ENCODE measurements at places on chromosomes 4 and X.
A peak's percentile ranks its signal among the peaks of the same experiment; 100 is the strongest.

GRCh38 chrX:78321809-78322208 is 5.6 kb downstream of the CYSLTR1 start:
- DNase-seq, result no peak

GRCh38 chr4:183391204-183391603 is 53.2 kb upstream of the CDKN2AIP start:
- DNase-seq, result no peak

DNA sequence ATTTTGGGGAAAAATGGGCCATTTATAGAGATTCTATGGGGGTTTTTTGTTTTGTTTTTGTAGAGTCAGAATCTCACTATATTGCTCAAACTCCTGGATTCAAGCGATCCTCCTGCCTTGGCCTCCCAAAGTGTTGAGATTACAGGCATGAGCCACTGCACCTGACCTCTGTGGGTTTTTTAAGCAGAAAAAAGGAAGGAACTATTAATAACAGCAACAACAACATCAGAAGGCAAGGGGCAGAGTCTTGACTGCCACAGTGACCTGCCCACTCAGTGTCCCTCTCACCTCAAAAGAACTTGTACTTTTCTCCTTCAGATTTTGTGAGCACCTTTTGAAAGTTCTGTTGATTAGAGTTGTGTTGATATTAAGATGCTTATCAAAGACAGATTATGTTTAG is 48.1 kb downstream of the FNIP2 start:
- no peak for DNase-seq

DNA sequence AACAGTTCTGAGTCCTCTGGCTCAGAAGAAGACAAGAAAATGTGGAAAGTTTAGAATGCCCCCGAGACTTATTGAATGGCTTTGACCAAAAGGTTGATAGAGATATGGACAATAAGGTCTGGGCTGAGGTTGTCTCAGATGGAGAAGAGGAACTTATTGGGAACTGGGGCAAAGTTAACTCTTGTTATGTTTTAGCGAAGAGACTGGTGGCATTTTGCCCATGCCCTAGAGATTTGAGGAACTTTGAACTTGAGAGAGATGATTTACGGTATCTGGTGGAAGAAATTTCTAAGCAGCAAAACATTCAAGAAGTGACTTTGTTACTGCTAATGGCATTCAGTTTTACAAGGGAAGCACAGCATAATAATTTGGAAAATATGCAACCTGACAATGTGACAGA is 1549.3 kb upstream of the ADGRL3 start:
- DNase-seq, result no peak

- DNase-seq, result no peak
Measured at GRCh38 chr4:46254788-46255187, 130.9 kb upstream of the GABRG1 start.

DNA sequence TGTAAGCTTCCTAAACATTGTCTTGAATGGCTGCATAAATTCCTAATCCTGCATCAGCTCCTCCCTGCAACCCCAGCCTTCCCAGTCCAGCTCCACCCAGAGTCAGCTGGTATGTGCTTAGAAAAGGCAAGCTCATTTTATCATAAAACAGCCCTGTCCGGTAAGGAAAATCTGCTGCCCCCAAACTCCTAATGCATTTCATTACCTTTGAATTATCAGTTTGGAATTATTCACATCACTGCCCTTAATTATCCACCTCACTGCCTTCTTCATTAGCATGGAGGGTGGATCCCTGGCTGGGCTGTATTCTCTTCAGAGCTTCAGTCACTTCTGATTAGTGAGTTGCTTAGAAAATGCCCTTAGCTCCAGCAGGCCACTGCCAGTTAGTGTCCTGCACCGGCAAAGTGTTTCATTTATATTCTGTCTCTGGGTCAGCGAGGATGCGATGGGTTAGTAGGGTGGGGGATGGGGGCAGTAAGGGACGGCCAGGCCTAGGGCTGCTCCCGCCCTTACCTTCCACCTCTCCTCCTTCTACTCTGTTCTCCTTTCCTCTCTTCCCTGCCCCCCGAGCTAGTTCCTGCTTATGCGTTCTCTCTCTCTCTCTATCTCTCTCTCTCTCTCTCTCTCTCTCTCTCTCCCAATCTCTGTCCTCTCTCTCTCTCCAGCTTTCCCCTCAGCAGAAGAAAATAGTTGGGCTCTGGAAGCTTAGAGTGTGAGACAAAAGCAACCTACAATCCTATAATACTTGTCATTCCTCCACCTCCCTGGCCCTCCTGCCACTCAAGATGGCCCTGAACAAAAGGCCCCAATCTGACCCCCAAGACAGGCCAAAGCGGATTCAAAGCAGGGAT is 174.8 kb upstream of the KLF3 start:
- DNase-seq, result no peak

GRCh38 chrX:21438792-21439191 is 64.6 kb downstream of the CNKSR2 start:
- no peak for DNase-seq

DNA sequence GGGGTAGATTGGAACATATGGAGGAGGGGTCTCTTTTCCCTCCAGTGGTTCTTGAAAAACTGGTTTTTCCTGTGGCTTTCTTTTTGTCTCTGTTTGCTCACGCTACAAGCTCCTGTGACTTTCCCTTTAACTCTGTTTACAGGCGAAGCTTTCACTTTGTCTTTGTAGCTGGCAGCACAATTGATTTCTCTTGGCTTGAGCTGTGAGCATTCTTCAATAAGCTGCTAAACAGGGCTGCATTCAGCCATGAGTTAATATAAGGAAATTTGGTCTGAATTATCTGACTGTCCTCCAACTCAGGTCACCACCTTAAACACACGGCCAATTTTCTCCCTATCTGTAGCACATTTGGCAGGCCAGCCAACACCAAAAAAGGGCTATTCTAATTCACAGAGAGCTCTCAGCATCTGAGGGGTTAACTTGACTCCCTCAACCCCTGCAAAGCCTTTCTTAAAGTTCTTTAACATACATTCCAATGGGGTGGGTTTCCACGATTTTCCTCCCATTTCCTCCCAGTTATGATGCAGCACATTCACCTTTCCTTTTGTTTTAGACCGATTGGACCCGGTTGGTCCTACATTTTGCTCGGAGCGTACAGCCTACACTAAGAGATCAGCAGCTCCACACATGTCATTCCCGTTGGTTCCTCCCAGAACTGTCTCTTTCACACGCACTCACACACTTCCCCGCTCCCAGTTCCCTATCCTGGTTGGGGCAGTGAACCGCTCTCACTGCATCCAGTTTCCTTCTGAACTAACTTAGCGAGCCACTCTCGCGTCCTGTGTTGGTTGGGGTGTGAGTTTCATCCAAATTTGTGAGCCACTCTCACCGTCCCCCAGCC is 45.4 kb downstream of the UGT2A3 start:
- peak; percentile 39 for DNase-seq

GRCh38 chr4:124167602-124168001 is 544.9 kb downstream of the ANKRD50 start:
- DNase-seq, result no peak

DNA sequence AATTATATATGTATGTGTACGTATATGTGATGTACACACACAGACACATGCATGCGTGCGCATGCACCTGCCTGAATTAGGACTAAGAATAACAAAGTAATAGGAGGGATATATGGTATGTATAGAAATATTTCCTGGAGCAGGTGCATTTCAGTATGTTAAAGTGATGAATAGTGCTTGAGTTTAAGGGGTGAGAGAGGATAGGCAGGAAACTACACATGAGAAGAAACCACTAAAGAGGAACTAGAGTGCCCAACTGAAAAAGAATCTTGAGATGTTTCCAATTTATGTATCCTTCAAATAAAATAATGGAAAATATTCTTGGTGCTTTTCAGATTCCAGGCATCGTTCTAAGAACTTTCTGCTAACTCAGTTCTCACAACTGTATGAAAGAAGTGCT is 52.6 kb upstream of the UNC5C start:
- no peak for DNase-seq

DNA sequence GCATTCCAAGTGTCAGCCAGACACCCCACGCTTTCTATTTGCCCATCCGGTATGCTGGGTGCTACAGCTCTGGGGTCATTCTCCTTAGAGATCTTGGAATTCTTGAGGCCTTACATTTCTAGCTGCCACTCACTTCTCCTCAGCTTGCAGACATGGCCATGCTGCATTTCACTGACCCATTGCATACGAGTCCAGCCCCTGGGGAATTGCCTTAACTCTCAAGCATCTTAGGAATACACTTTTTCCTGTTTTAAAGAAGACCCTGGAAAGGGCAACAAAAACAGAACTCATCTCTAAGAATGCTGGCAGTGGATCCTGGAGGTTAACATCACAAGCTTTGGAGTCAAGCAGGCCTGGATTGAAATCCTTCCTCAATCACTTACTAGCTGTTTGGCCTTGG is 122.0 kb upstream of the LNX1 start:
- DNase-seq, result no peak

GRCh38 chr4:1793496-1793840 is 375 bp downstream of the FGFR3 start:
- DNase-seq, result no peak

DNA sequence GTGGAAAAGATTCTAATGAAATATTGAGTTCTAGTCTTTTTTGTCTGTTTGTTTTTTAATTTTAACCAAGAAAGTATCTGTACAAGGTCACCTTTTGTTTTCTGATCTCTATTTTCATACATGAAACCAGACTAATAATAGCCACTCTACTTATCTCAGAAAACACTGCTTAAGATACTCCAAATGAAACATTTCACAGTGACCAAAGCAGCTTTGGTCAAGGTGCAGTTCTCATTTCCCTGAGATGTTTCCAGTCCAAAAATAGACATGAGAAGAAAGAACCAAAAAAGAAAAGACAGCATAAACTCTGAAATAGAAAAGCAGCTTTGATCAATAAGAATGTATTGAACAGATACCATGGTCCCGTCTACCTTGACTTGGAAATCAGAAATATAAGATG is 782.8 kb downstream of the RAB28 start:
- no peak for DNase-seq

DNA sequence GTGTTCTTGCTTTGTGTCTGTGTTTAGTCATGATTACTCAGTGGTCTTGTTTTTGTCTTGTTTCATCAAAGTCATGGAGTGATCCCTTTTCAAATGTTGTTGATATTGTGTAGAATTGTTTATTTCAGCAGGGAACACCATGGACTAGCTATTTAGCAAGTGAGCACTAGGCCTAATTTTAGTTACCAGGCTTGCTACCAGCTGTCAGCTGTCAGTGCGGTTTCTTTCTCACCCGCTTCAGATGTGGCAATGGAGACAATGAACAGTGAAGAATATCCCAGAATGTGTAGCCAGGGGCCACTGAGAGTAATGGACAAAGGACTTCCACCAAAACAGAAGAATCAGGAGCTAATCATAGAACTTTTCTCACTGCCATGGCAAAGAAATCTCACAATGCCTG is 432.8 kb upstream of the FMR1 start:
- DNase-seq, result no peak

- no peak for DNase-seq
Measured at GRCh38 chr4:76950956-76951671, 1.6 kb downstream of the SEPTIN11 start.

DNA sequence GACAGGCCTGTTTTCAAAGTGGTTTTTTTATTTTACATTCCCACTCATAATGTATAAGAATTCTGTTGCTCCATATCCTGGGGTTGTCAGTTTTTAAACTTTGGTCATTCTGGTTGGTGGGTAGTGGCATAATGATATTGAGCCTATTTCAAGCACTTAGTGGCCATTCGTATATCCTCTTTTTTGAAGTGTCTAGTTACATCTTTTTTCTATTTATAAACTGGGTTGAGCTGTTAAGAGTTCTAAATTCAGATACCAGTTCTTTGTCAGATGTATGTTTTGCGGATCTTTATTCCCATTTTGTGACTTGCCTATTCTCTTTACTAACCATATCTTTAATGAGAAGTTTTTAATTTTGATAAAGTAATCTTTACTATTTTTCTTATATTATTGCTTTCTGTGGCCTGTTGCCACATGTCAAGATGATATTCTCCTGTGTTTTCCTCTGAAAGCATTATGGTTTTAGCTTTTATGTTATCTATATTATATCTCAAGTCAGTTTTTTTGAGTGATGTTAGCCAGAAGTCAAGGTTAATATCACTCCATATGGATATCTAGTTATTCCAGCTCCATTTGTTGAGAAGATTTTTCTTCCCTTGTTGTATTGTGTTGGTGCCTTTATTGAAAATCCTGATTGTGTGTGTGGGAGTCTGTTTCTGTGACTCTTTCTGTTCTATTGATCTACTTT is 110.9 kb downstream of the FHIP1A start:
- no peak for DNase-seq

- DNase-seq, result no peak
Measured at GRCh38 chrX:30887721-30888120, 1.3 kb downstream of the TAB3 start.

- DNase-seq, result no peak
Measured at GRCh38 chr4:176788971-176789370, 3.8 kb downstream of the VEGFC start.

GRCh38 chr4:80592950-80593349 is 257.4 kb downstream of the CFAP299 start:
- no peak for DNase-seq

GRCh38 chrX:136067966-136068365 is 79.4 kb upstream of the FHL1 start:
- no peak for DNase-seq

DNA sequence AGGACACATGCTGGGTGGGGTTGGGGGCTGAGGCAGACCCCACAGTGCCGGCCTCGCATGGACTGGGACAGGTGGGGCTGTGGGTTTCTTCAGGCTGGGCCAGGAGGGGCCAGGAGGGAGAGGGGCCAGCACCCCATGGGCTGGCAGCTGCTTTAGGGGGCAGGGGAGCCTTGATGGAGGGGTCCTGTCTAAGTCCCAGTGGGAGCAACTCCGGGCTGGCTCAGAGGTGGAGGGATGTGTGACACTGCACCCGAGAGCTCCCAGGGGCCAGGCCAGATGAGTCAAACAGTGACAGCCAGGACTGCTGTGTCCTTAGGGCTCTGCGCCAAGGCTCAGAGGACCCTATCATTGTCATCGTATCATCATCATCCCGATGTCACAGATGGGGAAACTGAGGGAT is 4.4 kb upstream of the ABLIM2 start:
- DNase-seq, result no peak

DNA sequence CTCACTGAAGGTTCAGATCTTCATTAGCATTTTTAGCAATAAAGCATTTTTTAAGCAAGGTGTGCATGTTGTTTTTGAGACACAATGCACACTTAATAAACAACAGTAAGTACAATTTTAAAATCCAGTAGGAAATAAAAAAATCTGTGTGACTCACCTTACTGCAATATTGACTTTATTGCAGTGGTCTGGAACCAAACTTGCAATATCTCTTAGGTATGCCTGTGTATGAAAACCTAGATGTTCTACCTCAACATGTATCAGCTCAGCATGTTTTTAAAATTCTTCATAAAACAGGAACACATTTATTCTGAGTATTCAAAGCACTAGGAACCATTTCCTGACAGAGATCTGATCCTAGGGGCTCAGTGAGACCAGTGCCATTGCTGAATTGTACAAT is 26.7 kb downstream of the NR0B1 start:
- no peak for DNase-seq

DNA sequence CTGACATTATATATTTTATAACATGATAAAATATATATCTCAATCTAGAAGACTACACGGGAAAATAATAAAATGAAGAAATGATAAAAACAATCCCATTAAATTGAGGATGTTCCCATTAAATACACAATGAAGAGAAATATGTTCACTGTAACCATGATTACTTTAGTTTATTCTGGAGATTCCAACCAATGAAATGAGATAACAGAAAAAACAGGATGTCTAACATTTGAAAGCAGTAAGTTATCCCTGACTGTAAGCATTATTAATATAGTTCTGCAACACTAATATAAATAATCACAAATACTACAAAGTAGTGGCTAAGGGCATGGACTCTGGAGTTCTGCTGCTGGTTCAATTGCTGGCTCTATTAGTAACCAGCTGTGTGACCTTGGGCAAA is 169.4 kb downstream of the RNF150 start:
- DNase-seq, result no peak
